ENCODE measurements at places on chromosomes 11 and 22.

GRCh38 chr11:94107363-94107762, 21.3 kb upstream of the PANX1 start:
- DNase-seq, result no peak

DNA sequence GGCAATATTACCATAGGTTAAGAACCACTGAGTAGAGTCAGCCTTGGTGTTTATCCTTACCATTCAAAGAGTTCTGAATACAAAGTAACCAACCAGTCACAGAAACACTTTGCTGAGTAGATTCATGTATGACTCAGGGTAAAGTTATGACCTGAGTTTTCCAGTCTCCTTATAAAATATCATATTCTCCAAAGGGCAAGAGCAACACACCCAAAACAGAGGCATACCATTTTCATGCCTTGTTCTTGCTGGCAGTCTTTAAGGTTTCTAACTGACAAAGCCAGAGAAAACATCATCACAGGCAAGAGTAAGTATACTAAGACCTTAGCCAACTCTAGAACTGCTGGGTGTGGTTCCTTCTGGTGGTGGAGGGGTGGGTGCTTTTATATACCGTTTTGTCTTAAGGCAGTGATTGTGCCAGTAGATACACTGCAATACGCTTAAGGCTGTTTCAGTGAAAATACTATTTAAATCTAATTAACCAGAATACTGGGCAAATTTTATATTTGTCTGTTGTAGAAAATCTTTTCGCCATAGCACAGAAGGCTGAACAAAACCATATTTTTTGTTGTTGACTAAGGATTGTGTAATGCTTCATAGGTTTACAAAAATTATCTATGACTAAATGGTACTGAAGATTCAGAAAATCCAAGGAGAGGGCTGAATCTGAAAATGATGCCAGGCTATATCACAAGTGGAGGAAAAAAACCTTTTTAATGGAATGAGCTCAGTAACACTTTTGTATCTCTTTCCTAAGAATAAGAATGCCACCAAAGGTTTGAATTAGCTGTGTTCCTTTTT, 3.0 kb downstream of the ATL3 start:
- DNase-seq, result no peak

DNA sequence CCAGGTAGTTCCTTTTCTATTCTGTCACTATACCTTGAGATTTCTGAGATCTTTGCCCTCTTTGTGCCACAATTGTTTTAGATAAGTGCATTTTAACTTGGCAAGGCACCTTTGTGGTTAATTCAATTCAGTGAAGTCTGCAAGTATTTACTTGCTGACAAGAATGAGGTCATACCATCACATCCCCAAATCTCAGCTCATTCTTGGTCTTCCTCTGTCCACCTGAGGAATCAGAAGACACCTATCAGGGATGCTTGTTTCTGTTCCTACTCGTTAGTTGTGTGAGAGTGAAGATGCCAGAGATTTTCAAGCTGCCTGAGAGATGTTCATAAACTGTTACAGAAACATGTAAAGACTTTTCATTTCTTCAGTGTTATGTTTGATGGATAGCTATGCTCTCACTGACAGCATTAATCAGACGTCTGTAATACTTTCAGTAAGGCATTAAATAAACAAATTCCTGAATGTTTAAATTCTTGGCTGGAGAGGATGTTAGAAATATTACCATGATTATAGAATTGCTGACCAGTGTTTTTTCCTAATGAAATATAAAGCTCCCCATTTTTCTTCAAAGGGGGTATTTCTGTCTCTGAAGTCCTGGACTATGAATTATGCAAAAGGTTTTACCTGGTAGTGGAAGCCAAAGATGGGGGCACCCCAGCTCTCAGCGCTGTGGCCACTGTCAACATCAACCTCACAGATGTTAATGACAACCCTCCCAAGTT, 135.0 kb upstream of the MTNR1B start:
- no peak for DNase-seq

- DNase-seq, result no peak
Measured at GRCh38 chr11:2564008-2564530, 119.3 kb downstream of the KCNQ1 start.

DNA sequence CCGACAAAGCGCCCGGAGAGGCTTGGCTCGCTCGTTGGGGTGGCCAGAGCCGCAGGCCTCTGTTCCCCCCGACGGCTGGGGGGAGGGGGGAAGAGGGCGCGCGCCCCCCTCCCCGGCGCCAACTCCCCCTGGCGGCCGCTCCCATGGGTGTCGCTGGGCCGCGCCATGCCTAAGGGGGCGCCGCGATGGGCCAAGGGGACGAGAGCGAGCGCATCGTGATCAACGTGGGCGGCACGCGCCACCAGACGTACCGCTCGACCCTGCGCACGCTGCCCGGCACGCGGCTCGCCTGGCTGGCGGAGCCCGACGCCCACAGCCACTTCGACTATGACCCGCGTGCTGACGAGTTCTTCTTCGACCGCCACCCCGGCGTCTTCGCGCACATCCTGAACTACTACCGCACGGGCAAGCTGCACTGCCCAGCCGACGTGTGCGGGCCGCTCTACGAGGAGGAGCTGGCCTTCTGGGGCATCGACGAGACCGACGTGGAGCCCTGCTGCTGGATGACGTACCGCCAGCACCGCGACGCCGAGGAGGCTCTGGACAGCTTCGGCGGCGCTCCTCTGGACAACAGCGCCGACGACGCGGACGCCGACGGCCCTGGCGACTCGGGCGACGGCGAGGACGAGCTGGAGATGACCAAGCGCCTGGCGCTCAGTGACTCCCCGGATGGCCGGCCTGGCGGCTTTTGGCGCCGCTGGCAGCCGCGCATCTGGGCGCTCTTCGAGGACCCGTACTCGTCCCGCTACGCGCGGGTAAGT, 1.4 kb downstream of the KCNC1 start:
- no peak for DNase-seq

DNA sequence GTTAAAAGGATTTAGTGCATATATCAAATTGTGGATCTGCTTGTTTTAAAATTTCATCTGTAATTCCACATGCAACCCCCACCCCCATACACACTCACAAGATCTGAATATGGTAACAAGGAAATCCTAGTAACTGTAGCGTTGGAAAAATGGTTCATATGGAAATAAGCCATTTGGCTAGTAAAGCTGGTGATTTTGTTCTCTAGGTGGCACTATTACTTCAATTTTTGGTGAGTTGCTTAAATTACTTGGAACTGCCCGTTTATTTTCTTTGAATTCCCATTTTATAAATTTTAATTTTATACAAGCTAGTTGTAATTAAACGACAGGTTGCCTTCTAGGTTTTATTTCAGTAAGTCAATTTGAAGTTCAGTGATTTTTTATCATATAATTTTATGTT, 5.3 kb downstream of the BDNF start:
- no peak for DNase-seq

DNA sequence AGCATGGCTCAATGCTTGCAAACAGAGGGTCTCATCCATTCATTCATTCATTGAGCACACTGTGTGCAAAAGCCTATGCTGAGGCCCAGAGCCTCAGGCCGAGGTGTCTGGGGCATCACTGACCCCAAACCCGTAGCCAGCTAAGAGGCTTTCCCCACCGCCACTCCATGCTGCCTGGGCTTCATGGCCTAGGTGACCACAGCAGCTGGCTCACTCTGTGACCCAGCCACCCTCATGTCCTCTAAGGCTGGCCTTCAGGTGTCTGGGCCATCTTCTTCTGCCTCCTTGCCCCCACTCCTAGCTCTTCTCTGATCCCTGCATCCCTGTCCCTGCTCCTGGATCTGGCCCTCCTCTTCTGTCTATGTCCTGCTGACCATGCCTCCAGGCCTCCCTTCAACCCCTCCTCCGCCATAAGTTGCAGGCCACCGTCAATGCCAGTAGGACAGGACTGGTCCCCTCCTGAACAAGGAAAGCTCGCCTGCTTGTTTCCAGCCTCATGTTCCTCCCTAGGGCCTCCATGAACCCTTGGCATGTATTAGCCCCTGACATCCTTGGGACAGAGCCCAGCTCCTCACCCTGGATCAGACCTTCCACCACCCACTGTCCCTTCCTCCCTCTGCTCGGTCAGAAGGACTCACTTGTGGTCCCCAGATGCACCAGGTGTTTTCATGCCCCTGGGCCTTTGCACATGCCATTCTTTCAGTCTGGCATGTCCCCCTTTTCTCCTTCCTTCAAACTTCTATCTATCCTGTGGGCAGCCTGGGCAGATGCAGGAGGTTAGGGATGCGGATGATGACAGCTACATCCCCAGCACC, 92.8 kb downstream of the MYEOV start:
- DNase-seq, result no peak

DNA sequence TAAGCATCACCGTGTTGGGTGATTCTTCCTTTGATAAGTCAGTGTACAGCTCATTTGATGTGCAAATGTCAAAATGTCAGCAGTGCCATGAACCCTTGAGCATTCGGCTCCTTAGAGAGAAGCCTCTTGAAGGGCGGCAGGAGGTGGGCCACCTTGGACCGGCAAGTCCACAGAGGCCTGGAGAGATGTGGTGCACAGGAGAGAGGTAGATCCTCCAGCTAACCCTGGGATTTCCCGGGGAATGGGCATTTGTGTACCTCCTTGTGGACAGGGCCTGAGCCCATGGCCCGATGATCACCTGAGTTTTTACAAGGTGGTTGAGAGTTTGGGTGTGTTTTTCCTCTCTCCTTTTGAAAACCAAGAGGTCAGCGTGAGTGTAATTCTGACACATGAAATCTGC, 133.2 kb upstream of the RCN1 start:
- no peak for DNase-seq

GRCh38 chr22:43924877-43925276, 1.3 kb downstream of the PNPLA3 start:
- no peak for DNase-seq

GRCh38 chr11:35257281-35257680, 118.3 kb downstream of the CD44 start:
- DNase-seq, result no peak

DNA sequence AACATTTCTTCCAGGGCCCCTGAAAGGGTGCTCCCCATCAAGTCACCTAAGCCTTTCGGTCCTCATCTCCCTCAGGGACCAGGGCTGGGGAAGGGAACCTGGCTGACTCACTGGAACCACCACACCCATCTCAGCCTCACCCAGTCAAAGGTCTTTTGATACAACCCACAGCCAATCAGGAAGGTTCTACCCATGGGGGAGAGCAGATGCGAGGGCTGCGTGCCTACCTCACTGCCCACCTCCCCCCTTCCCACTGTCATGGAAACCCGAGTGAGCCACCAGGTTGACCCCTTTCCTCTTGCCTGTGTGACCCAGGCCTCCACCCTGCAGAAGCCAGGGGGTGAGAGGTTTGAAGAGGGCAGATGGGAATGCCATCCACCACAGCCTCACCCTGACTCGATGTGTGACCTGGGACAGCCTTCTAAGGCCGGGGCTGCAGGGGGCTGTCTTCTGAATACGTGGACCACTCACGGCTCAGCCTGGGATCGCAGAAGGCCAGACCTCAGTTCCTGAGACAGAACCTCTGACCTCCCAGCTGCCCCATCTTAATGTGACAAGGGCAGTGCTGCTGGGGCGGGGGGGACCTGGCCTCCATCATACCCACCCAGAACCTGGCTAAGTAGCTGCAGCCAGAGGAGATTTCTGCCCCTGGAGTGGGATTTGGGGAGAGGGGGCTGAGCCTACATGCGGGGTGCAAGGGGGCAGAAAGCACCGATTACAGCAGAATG, 2.7 kb downstream of the MDK start:
- DNase-seq, result no peak

GRCh38 chr11:68050371-68050841, 11.6 kb downstream of the TCIRG1 start:
- DNase-seq, result no peak

Data from stimulated activated CD8-positive, alpha-beta memory T cell treated with anti-CD3 and anti-CD28 coated beads, Interleukin-12 subunit alpha, Interleukin-12 subunit beta, amount 100 ng/mL, for 4 hours (primary cell).